ENCODE measurements at places on chromosomes 5 and 9.
A peak's percentile ranks its signal among the peaks of the same experiment; 100 is the strongest.

- no peak for ATAC-seq
Observed at GRCh38 chr5:147384346-147385193, 125.3 kb downstream of the DPYSL3 start.

DNA sequence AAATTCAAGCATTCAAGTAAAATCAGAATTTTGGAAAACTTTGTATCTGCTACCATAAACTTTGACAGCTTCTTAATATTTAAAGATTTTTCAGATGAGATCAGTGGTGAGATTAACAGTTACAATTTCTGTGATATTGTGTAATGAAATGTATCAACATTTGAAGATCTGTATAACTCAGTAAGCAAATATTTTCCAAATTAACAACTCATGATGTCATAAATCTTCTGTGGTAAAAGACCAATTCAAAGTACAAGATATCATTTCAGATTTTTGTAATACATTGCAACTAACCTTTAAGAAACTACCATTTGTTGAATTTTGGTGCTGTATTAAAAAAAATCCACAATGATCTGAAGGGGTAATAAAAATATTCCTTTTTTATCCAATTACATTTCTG is 352.2 kb downstream of the KIAA0825 start:
- ATAC-seq = no peak

DNA sequence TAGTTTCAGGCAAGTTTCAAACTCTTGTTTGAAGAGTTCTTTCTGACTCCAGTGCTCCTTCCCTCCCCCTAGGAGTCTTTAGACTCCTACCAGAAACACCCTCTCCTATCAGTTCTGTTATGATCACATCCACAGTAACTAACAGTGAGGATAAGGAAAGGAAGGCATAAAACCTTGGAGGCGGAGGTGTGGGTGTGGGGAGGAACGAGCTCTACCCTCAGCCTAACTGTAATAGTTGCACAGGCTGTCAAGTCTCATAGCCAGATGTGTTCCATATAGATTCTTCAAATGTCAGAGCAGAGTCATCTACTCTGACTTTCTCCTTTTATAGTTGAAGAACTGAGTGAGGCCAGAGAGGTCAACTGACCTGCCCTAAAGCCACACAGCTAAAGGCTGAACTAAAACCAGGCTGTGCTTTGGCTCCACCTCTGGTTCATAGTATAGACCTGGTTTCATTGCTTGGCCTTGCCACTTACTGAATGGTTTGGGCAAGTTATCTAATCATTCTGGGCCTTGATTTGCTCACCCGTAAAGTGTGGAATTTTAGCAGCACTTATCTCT is 34.4 kb upstream of the PIK3R1 start:
- no peak for ATAC-seq

GRCh38 chr9:98678244-98678842 is 30.4 kb downstream of the GABBR2 start:
- no peak for ATAC-seq

DNA sequence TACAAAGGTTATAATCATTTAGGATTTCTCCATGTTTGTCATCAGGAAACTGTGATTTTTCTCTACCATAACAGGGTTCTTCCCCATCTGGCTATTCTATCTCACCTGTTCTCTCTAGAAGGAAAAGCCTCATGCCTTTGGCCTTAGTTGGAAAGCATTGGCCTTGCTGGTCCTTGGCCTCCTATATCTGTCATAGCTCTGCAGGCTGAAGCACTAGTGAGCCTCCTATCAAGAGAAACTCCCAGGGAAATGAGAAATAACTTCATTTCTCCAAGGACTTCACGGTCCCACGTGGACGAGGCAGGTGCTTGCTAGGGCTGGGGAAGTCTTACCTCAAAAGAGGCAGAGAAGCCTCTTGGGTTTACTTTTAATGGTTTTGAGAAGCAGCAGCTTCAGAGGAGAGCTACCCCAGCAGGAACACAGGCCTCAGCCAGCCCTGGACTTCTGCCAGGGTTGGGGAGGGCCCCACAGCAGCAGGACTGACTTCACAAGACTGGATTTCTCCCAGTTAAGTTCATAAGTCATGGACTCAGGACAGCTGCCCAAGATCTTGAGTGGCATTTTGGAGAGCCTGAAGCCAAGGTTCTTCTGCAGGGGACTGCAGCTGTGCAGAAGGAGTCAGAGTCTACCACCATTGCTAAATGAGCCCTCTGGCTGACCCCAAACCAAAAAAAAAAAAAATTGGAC is 15.8 kb upstream of the PSAT1 start:
- ATAC-seq = peak; percentile 54

DNA sequence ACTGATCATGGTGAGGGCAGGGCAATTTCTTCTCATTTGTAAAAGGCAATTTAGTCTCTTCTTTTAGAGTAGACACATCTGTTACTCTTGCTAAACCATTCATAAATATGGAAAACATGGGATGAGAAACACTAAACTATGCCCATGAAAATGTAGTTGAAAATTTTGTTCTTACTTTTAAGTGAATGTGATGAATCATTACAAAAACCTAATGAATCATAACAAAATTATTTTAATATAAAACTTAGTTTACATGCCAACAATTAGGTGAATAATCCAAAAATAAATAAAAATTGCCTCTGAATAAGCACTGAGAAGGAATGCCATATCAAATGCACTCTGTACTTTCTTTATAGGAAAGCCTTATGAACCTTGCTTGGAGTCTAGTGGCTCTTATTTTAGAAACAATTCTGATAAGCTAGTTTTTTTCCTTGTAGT is 297.7 kb upstream of the EFNA5 start:
- ATAC-seq = no peak

- ATAC-seq = no peak
Observed at GRCh38 chr9:1236061-1236460, 185.9 kb downstream of the DMRT2 start.

GRCh38 chr9:115649991-115650472 is 503.6 kb upstream of the PAPPA start:
- ATAC-seq = peak; percentile 62

DNA sequence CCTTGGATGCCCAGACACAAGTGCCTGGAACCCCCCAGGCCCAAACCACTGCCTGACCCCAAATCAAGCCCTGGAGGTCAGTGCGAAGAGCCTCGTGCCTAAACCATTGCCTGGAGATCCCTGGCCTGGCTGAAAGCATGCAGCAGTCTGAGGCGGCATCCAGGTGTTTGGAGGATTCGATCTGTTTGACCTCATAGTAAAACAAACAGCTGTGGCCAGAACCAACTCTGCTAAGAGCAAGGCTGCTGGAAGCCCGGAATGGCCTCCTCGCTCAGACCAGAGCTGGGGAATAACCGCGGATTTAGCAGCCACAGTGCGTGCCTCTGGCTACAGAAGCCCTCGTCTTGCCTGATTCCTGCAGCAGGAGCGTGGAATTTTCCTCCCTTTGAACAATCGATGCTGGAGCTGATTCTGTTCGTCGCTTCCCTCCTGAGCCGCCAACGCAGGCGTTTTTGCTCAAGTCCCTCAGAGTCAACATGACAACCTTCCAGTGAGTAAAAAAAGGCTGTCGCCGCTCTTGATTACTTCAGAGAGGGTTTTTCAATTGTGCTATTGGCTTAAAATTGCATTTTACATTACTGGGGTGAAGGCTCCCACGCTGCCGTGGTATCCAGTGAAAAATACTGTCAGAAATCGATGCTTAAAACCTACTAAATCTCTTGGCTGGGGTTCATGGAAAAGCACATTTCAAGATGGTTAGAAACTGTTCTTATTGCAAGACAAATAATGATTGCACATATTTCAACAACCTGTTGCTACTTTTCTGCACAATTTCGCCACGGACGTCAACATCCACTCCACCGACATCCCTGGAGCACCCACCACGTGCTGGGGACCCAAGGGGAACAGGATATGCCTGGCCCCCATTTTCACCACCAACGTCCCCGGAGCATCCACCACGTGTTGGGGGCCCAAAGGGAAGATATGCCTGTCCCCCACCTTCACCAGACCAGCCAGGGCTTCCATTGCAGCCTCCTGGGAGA is 190.0 kb downstream of the OLFM1 start:
- no peak for ATAC-seq

- no peak for ATAC-seq
Observed at GRCh38 chr9:77817590-77818311, 169.6 kb upstream of the GNA14 start.

DNA sequence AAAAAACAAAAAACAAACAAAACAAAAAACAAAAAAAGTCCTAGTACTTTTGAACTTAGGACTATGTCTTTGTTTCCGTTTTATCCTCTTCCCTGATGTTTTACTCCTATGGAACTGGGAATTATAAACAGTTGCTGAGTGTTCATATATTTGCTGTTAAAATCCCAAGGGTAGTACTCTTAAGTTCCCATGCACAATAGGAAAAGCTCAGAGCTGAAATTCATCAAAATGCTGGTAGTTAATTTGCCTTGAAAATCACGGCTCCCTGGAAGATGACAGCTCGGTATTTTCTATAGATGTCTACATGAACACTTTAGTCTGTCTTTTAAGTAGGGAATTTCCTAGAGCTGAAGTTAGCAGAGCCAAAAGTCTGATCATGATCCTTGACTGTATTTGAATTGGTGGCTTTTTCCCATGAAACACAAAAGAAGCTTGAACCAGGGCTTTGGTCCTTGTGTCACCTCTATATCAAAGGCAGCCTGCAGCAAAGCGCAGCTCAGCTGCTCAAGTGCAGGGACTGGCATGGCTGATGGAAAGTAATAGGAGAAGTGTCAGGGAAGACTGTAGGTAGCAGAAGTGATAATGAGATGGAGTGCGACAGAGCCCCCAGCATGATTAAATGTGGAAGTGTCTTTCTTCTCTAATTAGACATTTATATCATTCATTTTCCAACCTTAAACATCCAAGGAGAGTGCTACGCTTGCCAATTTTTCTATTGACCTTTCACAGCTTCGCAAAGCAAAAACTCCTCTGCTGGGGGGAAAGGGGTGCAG is 310.9 kb downstream of the TRIM36 start:
- no peak for ATAC-seq

DNA sequence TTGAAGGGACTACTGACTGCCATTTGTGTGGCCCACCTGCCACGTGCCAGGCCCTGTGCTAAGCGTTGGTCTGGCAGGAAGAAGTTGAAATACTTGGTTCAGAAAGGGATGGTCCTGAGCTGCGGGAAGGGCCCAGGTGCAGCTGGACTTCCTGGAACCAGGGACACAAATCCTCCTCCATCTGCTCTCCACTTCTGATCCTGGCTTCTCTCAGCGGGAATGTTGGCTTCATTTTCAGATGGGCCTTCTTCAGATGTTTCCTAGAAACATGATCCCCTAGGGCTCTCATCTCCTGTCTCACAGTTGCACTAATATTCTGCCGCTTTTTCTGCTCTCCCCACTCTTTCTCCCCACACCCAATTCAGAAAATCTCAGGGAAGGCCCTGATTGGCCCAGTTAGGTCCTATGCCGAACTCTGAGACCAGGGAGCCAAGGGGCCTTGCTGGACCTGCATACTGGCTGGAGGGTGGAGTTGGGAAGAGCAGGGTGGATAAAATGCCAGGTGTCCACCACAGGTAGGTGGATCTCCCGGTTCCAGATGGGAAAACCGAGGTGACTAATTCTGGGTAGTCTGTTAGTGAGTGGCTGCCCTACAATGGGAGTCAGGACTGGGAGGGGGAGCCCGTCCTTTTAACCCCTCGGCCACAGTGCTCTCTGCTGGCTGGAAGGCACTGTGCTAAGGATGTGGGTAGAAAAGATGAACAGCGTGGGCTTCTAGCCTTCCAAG is 19.4 kb downstream of the PSAT1 start:
- ATAC-seq = no peak

- peak; percentile 70 for ATAC-seq
Observed at GRCh38 chr5:78008356-78008967, 232.3 kb upstream of the TBCA start.
